ENCODE measurements at places on chromosomes 1 and 21.

DNA sequence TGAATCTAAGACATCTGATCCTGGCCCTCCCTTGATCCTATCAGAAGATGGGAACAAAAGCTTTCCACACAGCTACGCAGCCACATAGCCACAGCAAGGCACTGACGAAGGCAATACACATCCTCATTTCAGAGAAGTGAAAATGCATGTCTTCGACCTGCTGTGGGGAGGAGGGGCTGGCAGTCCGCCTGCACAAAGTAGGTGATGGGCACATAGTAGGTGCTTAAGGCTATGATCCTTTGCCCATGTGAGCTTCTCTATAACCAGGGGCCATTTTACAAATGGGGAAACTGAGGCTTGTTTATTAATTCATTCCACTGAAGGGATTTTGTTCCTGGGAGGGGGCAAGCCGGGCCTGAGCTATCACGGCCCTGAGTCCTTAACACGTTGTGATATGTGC lies 94.2 kb downstream of the PAX7 start:
- DNase-seq: no peak

DNA sequence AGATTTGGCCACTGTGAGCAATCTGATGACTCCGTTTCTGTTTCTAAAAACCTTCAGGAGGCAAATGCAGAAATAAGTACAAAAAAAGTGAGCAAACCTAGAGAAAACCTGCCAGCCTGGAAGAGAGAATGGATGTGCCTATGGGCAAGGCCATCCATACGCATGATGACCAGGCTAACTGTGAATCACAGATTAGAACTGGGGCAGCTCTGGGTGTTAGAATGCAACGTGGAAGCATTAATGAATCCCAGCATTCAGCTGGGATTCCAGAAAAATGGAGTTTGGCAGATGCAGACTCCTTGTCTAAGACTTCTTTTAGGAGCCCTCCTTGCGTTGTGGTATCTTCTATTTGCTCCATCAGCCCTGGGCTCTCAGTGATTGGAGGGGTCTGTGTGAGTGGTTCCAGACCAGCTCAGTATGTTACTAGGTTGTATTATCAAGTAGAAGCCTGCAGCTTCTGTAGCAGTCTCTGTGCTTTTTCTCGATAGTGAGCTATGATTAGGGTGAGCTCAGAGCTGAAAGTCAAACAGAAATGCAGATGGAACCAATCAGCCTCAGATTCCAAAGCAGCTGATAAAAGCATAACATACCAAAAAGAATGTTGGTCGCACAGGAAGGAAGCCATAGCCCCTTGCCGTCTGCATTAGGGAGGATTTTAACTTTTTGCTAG lies 154.0 kb downstream of the PSMG1 start:
- DNase-seq: no peak

DNA sequence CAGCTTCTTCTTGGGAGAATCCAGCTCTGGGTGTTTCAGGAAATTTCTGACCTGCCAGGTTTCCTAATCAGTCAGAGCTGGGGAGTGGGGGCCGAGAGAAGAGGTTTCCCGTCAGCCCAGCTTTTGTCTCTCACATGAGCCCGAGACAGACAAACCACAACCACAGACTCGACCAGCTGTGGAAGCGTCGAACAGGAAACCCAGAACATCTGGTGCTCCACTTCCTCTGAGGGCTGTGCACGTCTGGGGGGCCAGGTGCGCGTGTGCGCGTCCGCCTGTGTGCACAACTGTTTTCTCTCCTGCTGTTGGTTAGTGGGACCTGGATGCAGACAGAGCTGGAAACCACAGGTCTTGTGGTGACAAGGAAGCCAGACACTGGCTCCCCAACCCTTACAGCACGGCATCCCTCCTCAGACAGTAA lies 113.0 kb upstream of the SLC25A33 start:
- DNase-seq: no peak

GRCh38 chr1:36109041-36109679 lies 15.9 kb downstream of the COL8A2 start:
- DNase-seq: no peak

DNA sequence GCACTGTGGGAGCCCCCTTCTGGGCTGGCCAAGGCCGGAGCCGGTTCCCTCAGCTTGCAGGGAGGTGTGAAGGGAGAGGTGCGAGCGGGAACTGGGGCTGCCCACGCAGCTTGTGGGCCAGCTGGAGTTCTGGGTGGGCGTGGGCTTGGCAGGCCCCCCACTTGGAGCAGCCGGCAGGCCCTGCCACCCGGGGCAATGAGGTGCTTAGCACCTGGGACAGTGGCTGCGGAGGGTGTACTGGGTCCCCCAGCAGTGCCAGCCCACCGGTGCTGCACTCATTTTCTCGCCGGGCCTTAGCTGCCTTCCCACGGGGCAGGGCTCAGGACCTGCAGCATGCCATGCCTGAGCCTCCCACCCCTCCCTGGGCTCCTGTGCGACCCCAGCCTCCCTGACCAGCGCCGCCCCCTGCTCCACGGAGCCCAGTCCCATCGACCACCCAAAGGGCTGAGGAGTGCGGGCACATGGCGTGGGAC lies 11.6 kb downstream of the SCYL3 start:
- no peak for DNase-seq

GRCh38 chr1:59266180-59266926 lies 30.5 kb upstream of the FGGY start:
- no peak for DNase-seq

GRCh38 chr1:245654460-245655050 lies 499.8 kb downstream of the KIF26B start:
- DNase-seq: no peak

DNA sequence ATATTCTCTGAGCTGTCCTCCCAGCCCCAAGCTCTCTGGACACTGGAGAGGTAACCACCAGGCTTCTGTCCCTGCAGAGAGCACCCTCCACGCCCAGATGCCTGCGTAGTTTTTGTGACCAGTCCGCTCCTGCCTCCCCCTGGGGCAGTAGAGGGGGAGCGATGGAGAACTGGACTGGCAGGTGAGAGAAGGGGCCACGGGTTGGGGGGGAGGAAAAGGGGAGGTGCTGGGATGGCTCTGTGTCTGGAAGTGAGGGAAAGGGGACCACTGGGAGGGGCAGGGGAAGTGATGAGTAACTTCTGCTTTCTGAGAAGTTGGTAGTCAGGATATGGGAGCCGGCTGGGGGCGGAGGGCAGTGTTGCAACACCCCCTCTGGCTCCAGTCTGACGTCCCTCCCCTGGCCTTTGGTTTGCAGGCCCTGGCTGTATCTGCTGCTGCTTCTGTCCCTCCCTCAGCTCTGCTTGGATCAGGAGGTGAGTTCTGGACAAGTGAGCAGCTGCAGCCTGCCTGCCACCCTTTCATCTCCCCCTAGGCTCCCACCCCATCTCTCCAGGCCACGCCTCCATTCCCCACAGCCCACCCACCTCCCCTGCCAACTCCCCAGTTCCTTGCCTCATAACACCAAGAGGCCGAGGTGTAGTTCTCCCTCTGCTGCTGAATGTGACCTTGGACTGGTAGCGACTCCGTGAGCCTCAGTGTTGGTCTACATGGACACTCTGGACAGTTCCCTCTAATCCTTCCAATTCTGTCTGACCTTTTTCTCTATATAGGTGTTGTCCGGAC lies 3.1 kb downstream of the ADAMTSL4 start:
- peak; percentile 89 for DNase-seq

DNA sequence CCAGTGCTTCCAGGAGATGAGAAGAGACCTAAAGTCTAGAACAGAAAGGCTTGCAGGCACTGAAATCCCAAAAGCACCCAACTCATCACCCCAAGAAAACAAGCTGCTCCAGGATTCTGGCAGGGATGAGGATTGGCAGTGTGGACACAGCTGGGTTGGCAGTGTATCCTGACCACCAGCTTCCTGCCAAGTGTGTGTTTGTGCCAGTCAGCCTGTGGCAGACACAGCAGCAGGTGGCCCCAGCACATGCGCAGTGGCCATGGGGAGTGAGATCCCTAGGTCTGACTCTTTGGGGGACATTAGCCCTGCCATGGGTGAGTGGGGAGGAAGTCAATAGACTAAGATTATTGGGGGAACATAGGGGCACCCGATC lies 8.7 kb upstream of the SNAPIN start:
- no peak for DNase-seq

DNA sequence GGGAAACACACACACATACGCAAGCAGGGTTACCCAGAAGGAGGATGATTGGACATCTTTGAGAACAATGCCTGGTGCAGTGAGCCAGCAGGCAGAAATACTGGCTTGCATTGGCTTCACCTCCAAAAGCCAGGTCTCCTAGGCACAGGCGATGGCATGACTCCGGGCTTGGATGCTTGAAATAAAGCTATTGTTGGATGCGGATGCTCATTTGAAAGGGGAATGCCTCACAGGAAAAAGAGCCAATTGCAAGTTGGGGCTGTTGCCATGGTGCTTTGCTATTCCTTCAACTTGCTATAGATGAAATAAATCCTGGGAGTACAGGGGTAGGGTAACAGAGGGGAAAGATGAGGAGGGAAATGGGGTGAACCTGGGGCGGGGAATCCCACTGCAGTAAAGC lies 180.7 kb upstream of the SGIP1 start:
- DNase-seq: no peak

GRCh38 chr1:101407505-101408211 lies 170.8 kb downstream of the S1PR1 start:
- DNase-seq: no peak

DNA sequence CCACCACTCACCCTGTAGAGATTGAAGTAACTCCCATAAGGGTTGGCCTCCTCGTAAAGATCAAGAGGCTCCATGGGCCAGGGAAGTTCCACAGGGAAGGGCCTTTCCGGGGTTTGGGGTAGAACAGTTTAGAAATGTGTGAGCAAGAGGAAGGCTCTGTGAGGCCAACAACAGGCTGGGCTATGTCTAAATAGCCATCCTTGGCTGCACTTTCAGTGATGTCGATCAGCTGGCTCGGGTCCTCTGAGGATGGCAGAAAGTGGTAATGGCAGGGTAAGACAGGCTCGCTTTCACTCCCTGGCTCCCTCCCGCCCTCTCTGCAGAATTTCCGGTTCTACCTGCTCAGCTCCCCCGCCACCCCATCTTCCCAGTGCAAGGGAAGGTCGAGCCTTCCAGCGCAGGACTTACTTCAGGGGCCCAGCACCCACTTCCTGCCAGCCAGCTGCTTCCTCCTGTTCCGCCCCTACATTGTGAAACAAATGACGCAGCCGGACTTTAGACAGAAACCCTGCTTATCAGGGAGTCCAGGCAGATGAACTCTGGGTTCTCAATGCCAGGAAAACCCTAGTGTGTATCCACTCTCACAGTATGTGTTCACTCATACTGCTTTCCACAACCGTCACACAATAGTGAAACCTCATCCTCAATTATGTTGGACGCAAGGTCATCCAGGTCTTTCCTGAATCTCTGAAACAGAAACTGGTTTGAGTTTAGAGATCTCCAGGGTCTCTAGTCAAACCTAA lies 7.3 kb downstream of the F11R start:
- peak; percentile 52 for DNase-seq

GRCh38 chr1:205321959-205322283 lies 376 bp upstream of the NUAK2 start:
- DNase-seq: no peak

DNA sequence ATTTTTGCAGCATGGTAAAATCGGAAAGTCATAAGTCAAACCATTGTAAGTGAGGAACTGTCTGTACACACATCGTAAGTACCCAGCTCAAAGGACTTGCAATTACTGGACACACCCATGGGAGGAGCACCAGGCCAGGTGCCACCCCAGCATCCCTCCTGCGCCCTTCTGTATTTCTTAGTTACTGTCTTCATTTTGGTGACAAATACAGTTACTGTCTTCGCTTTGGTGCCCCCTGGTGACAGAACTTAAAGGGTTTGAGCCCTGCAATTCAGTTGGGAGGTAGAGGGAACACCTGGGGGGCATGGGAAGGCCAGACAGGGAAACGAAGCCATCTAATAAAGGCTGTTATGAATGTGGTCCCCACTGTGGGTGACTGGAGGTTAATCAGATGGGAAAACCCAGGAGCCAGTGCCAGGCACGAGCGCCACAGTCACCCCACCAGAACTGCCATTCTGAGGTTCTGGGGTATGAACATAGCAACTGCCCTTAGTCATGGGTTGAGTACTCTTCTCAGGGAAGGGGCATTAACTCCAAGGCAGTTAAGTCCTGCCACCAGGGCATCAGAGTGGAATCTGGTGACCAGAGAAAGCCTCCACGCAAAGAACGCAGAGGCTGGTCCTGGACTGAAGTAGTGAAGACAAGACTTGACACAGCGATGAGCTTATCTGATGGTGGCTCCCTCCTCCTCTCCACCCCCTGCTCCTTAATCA lies 612.9 kb downstream of the PTPRU start:
- no peak for DNase-seq

GRCh38 chr1:231857609-231858135 lies 231.1 kb downstream of the DISC1 start:
- no peak for DNase-seq

DNA sequence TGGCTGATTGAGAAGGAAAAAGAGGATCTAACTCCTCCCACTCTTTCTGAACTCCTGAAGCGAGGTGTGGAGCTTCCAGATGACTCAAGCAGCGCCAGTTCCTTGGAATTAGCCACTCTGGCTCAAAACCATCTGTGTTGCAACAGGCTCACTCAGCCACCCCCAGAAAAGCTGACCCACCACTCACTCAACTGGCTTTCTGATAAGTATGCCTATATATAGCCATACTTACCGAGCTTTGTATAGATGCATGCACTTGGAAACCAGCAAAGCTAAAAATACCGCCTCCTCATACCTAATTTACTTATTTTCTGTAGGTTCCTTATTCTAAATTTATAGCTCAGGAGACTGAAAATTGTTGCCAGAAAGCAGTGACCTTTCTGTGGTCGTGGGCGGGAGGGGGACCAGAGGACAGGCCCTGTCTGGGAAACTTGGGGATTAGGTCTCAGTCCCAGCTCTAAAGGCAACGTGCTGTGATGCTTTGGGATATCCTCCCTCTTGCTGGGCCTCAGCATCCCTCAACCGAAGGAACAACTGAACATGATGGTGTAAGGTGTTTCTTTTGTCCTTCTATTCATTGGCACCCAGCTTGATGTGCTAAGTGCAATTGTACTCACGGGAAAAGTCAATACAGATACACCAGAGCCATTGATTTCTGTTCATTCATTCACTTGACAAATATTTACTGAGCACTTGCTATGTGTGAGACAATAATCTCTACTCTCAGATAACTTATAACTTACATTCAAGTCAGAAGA lies 65.7 kb downstream of the NENF start:
- DNase-seq: peak; percentile 23

GRCh38 chr1:155514582-155515187 lies 47.9 kb downstream of the ASH1L start:
- DNase-seq: no peak

DNA sequence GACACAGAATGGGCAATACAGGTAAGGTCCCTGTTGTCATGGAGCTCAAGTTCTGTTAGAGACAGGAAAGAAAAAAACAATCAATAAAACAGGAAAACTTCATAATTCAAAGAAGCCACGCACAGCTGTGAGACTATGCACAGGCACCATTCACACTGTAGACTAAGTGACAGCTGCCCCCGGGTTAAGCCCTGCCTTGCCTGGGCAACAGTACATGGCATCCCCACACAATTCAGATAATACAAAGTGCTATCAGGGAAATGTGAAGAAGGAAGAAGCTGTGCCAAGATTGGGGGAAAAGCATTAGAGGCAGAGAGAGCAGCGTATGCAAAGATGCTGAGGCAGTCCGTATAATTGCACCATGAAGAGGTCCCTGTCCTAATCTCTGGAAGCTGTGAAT lies 9.0 kb upstream of the KCNE2 start:
- no peak for DNase-seq

GRCh38 chr1:26019641-26020315 lies 1.8 kb upstream of the EXTL1 start:
- DNase-seq: no peak

- no peak for DNase-seq
These were observed 60.5 kb downstream of the RABGAP1L start for GRCh38 chr1:174219606-174220370.

GRCh38 chr1:164575356-164575886 lies 16.4 kb downstream of the PBX1 start:
- DNase-seq: no peak

All from thoracic aorta (tissue), 2 donors.